GOT3 (cell line): ENCODE measurements at places on chromosomes 1 and 21.
A peak's percentile ranks its signal among the peaks of the same experiment; 100 is the strongest.

DNA sequence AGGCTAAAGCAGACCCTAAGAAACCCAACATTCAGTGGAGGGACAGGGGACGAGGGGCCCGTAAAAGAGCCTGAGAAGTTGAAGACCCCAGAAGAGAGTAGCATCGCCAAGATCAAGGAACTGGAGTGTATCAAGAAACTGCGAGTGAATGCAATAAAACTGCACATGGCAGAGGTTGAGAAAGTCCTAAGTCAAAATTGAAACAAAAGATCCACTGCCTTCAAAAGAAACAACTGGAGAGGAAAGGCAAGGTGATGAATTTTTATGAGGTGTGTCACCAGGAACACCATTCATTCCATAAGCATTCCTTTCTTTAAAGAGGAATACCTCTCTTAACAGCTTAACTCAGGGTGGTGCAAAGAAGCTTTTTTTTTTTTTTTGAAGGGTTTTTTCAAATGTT is 38.3 kb upstream of the ADORA3 start:
- no peak for DNase-seq

DNA sequence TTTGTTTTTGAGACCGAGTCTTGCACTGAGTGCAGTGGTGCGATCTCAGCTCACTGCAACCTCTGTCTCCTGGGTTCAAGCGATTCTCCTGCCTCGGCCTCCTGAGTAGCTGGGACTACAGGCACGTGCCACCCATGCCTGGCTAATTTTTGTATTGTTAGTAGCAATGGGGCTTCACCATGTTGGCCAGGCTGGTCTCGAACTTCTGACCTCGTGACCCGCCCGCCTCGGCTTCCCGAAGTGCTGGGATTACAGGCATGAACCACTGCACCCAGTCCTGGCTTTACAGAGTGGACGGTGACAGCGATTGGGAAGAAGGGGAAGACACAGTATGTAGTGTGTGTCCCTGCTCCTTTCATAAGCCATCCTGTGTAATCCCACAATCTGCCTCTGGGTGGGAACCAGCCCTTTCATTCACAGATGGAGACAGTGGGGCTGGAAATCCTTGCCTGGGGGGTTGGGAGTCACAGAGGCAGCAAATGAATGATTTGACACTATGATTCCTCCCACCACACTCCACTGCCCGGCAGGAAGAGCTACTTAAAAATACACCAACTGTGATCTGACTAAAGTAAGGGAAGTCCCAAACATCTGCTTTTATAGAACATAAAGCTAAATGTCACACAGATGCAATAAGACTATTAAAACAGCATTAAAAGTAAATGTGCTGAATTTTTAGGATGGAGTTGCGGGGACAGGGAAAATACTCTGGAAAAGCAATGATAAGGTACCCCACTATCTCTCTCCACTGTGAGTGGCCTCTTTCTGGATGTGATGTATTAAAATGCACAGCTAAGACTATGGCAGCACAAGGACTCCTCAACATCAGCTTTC is 4.5 kb downstream of the PARP1 start:
- no peak for DNase-seq

DNA sequence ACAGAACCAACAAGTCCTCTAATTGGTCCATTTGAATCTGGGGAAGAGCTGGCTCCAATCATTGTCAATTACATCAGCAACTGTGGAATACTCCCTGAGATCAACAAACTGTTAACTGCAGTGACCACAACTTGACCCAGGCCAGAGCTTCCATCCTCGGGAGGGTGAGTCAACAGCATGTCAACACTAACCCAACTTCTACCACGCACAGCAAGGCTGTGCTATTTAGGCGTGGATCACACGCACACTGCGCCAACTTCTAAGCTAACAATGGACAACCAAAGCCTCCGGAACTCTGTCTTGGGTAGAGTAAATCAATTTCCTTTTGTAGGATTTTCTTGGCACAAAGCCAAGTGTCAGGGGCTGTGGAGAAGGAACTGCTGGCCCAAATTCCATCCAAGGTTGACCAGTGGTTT is 30.4 kb downstream of the APP start:
- no peak for DNase-seq

DNA sequence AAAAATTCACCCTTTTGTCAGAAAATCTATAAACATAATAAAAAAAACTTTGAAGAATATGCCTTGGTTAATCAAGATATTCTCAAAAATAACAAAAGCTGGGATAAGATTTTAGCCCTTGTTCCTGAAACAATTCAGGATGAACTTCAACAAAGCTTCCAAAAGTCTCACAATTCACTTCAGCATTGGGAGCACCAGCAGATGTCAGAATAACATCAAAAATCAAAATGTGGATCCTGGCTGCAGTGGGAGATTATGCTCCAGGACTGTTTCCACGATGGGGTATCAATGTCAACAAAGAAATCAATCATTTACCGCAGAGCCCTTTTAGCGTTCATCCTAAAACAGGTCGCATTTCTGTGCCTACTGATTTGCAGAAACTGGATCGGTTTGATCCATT is 35.2 kb downstream of the ZNF670 start:
- DNase-seq = no peak

- DNase-seq = no peak
Measured at GRCh38 chr21:32336711-32337110, 38.1 kb downstream of the MRAP start.

GRCh38 chr1:233394860-233395717 is 67.6 kb downstream of the MAP3K21 start:
- no peak for DNase-seq

- no peak for DNase-seq
Measured at GRCh38 chr1:31266547-31266946, 26.9 kb upstream of the NKAIN1 start.

DNA sequence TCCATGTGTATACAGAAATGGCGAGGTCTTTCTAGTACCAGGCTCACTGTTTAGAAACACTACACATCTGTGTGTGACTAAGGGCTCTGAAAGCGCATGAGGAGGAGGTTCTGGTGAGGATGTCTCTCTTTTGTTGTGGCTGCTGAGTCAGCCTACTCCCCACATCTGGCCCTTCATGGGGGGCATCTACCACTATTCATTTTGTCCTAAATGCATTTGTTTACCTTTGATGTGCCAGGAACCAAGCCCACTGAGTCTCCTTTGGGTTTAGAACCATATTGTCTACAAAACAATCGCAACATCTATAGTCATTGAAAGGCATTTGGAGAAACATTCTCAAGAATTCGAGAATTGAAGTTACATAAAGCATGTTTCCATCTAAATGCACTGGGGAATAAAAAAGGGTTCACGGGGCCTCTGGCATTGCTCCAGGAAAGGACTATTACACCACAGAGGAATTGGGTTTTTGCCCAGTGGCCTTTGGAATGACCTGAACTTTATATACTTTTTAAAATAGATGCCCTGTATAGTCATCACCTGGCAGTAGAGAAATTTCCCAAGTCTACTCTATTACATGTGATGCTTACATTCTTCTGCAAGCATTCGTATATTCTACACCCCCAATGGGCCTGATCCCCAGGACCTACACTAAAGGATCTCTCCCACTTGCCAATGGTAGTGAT is 35.1 kb upstream of the ADORA3 start:
- DNase-seq = no peak

- DNase-seq = no peak
Measured at GRCh38 chr1:7043191-7043549, 257.9 kb downstream of the CAMTA1 start.

DNA sequence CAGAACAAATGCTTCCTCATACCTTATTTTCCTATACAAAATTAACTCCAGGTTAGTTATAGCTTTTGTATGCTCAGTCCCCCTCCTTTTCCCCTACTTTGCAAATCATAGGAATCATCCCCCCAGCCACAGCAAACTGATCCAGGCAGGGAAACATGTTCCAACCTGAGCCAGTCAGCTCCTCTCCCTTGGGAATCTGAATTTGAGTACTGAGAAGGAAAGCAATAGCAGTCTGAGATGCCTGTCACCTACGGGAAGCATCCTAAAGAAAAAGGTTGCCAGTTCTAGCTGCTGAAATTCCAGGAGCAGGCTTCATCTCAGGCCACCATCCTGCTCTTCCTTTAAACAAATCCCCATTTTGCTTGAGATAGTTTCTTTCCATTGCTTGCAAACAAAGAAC is 6.9 kb downstream of the ADSS2 start:
- DNase-seq = no peak

DNA sequence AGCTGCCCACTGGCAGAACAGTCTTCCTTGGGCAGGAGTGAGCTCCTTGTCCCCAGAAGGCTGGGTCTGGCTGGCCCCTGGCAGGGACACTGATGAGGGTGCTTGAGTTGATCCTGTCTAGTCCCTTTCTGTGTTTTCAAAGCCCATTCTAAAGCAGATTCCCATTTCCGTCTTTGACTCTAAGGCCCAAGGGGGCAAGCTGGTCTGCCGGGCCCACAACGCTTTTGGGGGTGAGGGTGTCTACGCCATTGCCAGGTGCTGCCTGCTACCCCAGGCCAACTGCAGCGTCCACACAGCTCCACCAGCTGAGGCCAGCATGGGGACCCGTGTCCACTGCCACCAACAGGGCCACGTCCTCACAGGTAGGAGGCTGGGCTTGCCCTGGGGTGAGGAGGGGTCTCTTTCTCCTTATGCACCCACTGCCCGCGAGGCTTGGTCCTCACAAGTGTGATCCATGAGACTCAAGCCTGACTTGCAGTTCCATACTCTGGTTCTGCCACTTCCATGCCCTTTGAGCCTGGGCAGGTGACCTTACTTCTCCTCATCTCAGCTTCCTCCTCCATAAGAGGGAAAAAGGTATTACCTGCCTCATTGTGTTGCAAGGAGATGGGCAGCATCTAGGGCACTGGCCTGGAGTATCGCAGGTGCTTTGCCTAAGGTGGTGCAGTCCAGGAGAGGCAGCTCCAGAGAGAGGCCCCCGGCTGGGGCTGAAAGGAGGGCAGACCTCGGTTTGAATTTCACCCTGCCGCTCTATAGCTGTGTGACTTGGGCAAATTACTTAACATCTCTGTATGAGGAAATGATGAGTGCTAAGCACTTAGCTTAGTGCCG is 20.2 kb downstream of the PCSK9 start:
- no peak for DNase-seq

DNA sequence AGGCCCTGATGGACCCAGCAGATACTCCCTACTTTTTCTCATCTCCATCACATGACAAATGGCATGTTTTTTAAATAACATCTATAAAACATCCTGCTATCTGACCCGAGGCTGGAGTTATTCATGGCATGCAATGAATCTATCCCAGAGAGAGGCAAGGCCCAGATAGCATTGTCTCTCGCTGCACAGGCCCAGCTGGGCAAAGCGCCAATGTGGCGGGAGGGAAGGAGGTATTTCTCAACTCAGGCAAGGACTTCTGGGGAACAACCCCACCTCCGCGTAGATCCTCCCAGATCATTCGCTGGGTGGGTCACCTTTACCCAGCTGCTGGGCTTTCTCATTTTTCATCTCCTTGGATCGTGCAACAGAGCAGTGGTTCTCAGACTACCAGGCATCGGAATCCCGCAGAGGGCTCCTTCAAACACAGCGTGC is 59.8 kb downstream of the ERG start:
- DNase-seq = peak; percentile 26

- no peak for DNase-seq
Measured at GRCh38 chr1:156797212-156797871, 19.3 kb downstream of the SH2D2A start.

DNA sequence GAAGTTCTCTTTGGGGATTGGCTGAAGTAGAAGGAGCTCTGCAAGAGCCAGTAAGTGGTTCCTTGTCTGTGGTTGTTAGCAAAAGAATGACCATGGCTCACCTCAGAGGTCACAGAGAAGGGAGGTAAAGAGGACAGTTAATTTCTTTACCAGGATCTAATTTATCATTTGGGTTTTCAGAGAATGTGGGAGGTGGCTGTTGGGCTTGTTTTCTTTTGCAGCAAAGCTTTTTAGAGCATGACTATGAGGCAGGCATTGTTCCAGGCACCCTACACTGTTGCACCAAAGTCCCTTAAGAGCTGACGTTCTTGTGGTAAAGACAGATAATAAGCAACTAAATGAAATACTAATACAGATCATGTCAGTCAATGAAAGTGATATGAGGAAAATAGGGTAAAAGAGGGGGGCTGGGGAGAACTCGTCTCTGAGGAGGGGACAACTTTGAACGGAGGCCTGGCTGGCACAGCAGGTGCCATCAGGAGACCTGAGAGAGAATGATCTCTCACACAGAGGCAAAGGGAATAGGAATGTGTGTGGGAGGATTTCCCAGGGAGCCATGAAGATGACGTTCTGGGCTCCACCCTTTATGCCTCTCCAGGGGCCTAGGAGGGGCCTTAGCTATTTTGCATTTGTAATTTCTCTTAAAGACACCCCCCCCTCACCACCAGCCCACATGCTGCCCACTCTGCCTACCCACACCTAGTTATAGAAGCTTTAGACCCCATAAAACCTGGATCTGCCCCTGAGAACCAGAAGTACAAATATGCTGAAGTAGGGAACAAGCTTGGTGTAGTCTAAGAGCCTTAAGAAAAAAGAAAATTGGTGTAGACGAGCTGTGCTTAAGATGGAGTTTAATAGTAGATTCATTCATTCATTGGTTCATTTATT is 177.5 kb downstream of the ROR1 start:
- DNase-seq = no peak

DNA sequence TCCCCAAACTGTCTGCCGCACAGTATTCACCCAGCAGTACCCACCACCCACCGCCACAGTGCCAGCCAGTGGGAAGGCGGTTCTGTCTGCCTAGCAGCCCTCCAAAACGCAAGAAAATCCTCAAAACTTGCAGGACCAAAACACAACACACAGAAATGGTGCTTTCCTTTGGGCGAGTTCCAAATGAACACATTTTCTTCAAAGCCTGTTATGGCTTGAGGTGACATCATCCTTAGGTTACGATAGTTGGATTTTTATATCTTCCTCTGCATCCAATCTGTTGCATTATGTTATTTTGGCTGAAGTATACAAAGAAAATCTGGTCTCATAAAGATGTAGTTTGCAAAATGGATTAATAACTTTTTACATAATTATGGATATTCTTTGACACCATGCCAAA is 8.4 kb upstream of the SPRR3 start:
- no peak for DNase-seq

DNA sequence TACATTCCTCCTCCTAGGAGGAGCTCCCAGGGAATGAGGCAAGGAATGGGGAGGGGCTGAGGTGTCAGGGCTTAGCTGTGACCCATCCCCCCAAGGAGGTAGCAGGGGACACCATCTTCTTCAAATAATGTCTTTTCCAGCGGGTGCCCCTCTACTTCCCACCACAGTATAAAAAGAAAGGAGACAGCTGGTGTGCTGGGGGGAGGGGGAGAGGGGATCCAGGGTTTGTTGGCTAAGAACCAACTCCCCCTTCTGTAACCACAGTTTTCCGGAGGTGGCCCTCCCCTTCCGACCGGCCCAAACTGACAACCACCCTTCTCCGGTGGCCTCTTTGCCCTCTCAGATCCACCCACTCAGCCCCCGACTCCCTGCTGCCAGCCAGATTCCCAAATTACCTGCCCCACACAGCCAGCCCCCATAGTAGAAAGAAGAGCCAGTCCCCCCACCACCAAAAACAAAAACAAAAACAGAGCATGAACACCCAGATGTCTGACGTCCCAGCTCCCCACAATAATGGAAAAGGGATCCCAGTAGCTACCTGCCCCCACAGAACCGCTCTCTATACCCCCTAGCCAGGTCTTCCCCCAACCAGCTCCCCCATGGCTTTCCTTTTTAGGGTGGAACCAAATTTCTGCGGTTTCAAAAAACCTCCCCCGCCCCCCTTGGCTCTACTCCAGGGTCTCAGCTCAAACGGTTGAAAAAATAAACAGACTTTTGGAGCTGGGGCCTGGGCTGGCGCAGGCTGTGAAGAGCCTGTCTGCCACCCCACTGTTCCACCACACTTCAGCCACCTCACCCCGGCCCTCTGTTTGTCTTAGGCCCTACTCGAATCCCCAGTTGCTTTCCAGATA is 2.1 kb downstream of the ARHGEF2 start:
- no peak for DNase-seq

- DNase-seq = no peak
Measured at GRCh38 chr1:34055818-34056217, 109.2 kb downstream of the CSMD2 start.
